ENCODE measurements at places on chromosomes 6 and 20. TPM values are rescaled to one million over a fixed set of nuclear protein-coding genes. Genes with fewer than 3 reads are reported as not detected.

- DNase-seq = peak; percentile 85
Observed at GRCh38 chr20:37564388-37565133, 36.9 kb upstream of the BLCAP start.

- no peak for DNase-seq
Observed at GRCh38 chr20:49381558-49382493, 100.6 kb downstream of the KCNB1 start.

- DNase-seq = no peak
Observed at GRCh38 chr6:36378936-36379335, 8.5 kb downstream of the ETV7 start.

DNA sequence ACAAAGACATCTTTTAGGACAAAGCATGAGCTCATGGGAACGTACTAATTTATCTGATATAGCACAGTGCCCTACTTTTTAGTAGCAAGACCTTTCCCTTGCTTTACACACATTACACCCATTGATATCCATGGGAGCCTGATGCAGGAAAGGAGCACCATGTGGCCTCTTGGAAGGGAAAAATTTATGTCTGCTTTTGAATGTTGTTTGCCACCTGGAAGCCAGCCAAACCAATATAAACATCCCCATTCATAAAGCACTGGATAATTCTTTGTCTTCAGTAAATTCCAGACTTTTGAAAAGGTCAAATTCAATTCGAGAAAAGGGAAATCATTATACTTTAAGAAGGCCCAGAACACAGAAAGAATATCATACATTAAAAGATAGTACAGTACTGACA, 152.3 kb upstream of the BEND6 start:
- DNase-seq = no peak

GRCh38 chr6:79157961-79158644, 76.4 kb downstream of the HMGN3 start:
- DNase-seq = no peak

DNA sequence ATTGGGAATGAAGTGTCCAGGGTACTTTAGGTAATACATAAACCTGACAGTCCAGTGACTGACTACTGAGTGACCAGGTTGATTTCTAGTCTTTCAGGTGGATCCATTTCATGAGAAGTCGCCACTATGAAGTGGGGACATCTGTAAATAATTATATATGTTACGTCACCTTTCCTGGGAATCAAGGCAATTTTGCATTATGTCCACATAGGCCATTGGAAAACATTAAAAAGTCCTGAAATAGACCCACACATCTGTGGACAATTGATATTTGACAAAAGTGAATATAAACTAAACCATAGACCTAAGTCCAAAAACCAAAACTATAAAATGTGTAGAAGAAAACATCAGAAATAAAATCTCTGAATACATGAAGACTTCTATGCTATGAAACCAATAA, 231.5 kb downstream of the C6orf118 start:
- no peak for DNase-seq

- DNase-seq = peak; percentile 77
Observed at GRCh38 chr6:166486536-166486880, 100.0 kb downstream of the RAMACL start.

- no peak for DNase-seq
Observed at GRCh38 chr6:44915111-44915510, 413.0 kb upstream of the RUNX2 start.

DNA sequence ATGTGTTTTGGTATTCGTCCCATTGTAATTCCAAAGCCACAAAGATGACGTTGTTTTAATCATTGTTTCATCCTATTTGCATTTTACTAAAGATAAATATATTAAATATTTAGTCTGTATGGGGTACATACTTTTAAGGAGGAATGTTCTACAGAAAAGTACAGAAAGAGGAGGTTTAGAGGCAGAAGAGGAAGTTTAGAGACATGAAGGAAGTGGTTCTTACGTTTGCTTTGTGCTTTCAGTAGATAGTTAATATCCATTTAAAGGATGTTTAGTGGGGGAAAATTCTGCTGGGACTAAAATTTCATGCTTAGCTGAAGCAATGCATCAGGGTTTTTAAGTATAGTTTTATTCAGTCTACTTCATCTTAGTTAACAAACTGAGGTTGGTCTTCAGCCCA, 116.6 kb downstream of the CRYBG1 start:
- no peak for DNase-seq

Gene SLA2
- 16.3 TPM for total RNA-seq

Gene SLC22A2
- total RNA-seq = not detected

Gene PRR18
- total RNA-seq = not detected

Gene CST2
- total RNA-seq = not detected
